ENCODE measurements at places on chromosomes 3 and 15.

DNA sequence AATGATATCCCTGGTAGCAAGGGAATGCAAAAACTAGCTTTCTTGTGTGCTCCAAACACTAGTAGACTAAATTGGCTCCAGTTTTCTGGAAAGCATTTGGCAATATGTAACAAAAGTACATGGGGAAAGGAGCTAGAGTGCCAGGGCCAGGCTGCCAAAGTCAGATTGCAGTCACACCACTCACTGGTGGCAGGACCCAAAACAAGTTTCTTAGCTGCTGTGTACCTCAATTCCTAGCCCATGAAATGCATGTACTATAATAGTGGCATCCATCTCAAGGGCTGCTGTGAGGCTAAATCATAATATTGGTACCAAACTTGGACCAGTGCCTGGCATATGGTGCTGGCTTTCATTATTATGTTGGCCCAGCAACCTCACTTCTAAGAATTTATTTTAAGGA is 49.3 kb downstream of the CLDN18 start:
- no peak for DNase-seq

- no peak for DNase-seq
Measured at GRCh38 chr3:124686028-124686670, 44.1 kb upstream of the UMPS start.

DNA sequence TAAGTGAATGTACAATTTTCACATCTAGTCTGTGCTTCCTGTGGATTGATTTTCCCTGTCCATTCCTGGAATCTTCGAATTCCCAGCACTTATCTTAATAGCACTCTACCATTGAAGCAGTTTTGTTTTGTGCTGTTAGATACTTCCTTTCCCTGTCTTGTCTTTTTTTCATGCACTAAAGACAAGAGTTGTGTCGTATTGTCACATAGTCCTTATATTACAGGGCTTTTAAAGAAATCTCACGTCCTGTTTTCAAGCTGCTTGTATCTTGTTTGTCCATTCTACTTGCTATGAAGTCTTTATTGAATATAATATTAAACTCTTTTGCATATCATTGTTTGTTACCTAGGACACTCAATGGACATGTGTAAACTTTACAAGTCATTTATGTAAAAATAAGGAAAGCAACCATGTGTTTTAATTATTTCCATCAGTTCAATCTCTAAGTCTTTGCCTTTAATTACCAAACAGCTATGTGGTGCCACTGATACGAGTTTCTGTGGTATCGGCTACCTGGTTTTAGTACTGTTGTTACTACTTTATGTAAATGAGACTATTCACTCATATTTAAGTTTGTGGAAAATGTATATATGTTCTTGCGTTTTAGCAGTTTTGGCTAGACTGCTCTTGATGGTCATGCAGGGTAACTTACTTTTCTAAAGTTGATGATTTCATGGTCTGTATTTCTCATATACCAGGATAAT is 10.3 kb downstream of the PIK3CA start:
- DNase-seq, result no peak

GRCh38 chr3:134624537-134625287 is 26.1 kb downstream of the KY start:
- DNase-seq, result no peak

- DNase-seq, result no peak
Measured at GRCh38 chr15:44489464-44489863, 47.5 kb upstream of the EIF3J start.

DNA sequence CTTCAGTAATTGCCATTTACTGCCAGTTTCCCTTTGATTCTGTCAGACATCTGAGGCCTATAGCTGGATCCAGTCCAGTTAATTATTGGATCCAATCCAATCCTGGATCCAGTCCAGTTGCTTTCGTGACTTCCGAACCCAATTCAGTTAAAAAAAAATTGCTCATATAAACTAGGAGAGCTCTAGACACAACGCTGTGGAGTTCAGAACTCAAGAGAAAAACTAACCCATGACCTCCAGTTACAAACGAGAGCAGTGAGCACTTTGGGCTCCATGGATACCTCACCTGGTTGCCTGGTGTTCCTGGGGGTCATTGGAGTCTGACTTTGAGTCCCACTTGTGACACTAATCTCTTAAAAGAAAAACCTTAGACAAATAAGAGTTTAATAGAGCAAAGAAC is 269.8 kb downstream of the THSD4 start:
- DNase-seq, result no peak

- DNase-seq, result no peak
Measured at GRCh38 chr15:62886431-62887071, 156.0 kb upstream of the TPM1 start.

GRCh38 chr3:122088531-122088930 is 33.4 kb downstream of the CD86 start:
- no peak for DNase-seq

Data from right cardiac atrium (tissue), 5 donors.